ENCODE measurements at places on chromosomes 7 and 10. TPM values are rescaled to one million over a fixed set of nuclear protein-coding genes. Genes with fewer than 3 reads are reported as not detected.

Gene FKBP6
- not detected for total RNA-seq

Gene AMPH
- not detected for total RNA-seq

Gene RSPH10B2
- total RNA-seq = 0.14 TPM

Gene GLI3
- 0.75 TPM for total RNA-seq

Gene ZNF117
- 7.2 TPM for total RNA-seq

Gene H2BK1
- 2.2 TPM for total RNA-seq

Gene LRRTM3
- not detected for total RNA-seq

Gene TAS2R3
- total RNA-seq = 2.9 TPM

Gene MBL2
- not detected for total RNA-seq

Gene DDC
- total RNA-seq = not detected

Gene PLAU
- 0.61 TPM for total RNA-seq

All from activated naive CD8-positive, alpha-beta T cell treated with anti-CD3 and anti-CD28 coated beads, Interleukin-2, amount 10 ng/mL, durations not matched to agents 7 days and 5 days (primary cell).